ENCODE measurements at places on chromosomes 5 and 9.

- DNase-seq: peak; percentile 2
Observed at GRCh38 chr5:34045023-34045422, 2.0 kb upstream of the C1QTNF3 start.

GRCh38 chr9:89879701-89880100 is 274.9 kb downstream of the GADD45G start:
- no peak for DNase-seq

DNA sequence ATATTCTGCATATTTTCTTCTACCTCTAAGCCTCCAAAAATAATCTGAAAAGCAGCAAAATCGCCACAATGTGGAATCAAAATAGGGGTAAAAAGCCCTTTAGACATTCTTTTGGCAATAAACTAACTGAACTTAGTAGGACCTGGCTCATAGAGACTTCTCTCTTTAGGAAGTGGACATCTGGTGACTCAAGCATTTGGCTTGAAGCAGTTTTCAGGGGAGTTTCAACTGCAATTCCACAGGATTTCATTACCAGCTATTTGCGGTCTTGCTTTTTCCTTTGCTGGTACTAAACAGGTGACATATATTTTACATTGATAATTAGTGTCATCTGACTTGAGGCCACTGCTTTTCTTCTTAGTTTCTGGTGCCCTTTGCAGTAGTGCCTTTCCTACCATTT is 173.2 kb upstream of the FBN2 start:
- DNase-seq: no peak

GRCh38 chr5:65866837-65867521 is 59.4 kb upstream of the ERBIN start:
- DNase-seq: no peak

GRCh38 chr9:85064811-85065371 is 395.4 kb downstream of the NTRK2 start:
- no peak for DNase-seq

- no peak for DNase-seq
Observed at GRCh38 chr5:56440871-56441740, 208.0 kb upstream of the ANKRD55 start.

- DNase-seq: no peak
Observed at GRCh38 chr9:70567511-70567910, 153.1 kb upstream of the KLF9 start.

DNA sequence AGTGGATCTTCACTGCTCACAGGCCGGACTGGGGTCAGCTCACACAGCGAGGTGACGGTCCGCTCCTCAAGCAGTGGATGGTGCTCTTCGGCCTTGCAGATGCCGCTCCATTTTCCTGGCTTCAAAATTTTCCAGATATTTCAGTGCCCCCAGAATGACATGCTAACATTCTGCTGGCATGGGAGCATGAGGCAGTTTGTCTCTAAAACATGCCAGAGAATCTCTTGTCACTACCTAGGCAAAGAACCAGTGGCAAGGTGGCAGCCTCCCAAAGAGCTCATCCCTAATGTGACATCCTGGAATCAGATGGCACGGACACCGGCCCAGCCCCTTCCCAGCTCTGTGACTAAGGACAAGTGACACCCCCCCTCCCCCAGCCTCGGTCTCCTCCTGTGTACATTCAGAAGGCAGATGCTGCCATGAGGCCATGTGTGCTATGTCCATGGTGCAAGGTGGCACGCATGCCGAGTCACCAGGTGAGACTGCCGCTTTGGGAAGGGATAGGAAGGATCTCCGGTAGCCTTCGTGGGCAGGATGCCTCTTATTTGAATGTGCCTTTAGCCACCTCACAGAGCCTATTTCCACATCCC is 2.7 kb downstream of the S1PR3 start:
- no peak for DNase-seq

- DNase-seq: no peak
Observed at GRCh38 chr9:33438926-33439680, 8.3 kb downstream of the AQP3 start.

- no peak for DNase-seq
Observed at GRCh38 chr5:135103575-135103853, 69.5 kb upstream of the PITX1 start.

- DNase-seq: no peak
Observed at GRCh38 chr9:95250462-95251221, 66.9 kb downstream of the FANCC start.

- no peak for DNase-seq
Observed at GRCh38 chr5:157729858-157730257, 1.4 kb upstream of the THG1L start.

DNA sequence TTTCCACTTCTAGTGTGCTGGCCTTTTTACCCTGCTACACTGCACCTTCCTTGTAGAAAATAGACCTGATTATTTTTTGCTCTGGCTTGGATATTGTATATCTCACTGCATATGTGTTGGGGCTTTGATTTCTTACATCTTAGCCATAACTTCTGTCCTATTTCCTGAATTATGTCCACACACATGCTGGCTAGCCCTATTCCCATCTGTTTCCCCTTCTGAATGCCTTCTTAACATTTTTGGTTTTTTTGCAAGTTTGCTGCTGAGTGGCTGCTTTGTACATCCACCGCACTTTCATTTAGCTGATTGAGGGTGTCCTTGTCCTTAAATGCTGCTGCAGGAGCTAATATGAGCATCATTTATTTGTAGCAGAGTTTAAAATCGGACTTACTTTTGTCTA is 26.9 kb downstream of the CFAP95 start:
- DNase-seq: no peak

DNA sequence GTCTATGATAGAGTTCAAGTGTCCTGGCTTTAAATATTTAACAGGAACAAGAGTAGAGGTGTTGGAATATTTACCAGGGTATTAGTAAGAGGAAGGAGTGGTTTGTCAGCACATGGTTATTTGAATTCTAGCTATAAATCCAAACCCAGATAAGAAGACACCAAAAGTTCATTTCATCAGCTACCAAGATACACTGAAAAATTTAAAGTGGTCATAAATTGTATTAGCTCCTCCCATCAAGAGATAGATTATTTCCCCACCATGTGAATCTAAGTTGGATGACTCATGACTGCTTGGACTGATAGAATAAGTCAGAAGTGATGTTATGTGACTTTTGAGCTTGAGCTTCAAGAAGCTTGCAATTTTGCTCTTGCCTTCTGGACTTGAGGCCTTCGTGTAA is 72.1 kb upstream of the GRAMD2B start:
- DNase-seq: no peak

DNA sequence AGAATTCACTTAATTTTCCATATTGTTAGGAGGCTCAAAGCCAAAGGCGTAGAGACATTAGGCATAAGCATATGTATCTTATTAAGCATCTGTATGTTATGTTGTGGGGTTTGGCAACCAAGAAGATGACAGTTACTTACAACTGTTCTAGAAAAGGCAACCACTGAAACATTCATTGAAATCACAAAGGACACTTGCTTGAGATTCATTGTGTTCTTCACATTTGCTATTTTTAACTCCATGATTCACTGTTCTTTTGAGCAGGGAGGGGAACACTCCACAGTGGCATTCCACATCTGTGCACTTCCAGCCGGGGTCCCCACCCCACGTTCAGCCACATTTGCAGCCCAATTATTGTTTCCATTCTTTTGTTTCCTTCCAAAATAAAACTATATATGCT is 107.1 kb downstream of the PALM2AKAP2 start:
- no peak for DNase-seq

GRCh38 chr9:124282442-124283227 is 24.9 kb downstream of the NEK6 start:
- DNase-seq: no peak

DNA sequence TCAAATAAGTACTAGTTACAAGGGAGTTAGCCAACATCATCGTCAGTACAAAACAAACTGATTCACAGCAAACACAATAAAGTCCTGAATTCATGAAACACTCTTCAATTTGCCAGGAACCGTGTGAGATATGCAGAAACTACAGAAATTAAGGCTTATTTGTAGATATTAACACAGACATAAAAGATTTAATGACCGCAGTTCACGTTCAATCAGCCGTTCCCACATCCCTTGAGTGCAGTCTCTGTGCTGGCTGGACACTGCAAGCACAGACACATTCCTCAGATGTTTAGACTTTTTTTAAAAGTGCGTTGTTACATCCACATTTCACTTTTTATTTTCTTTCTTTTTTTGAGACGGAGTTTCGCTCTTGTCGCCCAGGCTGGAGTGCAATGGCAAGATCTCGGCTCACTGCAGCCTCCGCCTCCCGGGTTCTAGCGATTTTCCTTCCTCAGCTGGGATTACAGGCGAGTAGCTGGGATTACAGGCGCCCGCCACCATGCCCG is 566 bp upstream of the CEP78 start:
- no peak for DNase-seq

GRCh38 chr5:112614285-112614684 is 123.4 kb upstream of the APC start:
- DNase-seq: no peak

- DNase-seq: no peak
Observed at GRCh38 chr5:142032150-142032549, 19.3 kb upstream of the GNPDA1 start.

DNA sequence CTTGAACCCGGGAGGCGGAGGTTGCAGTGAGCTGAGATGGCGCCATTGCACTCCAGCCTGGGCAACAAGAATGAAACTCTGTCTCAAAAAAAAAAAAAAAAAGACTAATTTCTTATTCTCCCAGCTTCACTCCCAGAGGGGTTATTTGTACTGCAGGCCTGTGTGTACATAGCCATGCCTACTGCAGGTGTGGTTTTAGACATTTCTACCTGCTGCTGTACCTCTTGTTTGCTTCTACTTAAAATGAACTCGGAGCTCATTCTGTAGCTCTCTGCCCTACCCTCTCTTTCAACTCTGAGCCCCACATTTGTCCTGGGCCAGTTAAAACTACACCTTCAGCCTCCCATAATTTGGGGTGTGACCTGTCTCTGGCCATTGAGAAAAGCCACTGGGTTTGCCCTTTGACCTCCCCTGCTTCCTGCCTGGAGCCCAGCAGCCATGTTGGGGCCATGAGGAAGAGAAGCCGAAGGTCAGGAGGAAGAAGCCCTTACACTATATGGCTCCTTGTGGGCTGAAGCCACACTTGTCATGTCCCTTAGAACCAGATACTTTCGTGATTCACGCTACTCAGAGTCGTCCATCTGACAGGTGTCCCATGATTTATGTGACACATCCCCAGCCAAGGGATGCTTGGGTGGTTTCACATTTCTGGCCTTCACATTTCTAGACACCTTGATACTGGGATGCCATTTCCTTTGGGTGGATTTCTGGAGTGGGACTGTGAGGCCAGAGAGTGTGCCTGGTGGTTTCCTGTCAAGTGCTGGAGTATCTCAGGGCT is 9.4 kb upstream of the CARD19 start:
- no peak for DNase-seq

DNA sequence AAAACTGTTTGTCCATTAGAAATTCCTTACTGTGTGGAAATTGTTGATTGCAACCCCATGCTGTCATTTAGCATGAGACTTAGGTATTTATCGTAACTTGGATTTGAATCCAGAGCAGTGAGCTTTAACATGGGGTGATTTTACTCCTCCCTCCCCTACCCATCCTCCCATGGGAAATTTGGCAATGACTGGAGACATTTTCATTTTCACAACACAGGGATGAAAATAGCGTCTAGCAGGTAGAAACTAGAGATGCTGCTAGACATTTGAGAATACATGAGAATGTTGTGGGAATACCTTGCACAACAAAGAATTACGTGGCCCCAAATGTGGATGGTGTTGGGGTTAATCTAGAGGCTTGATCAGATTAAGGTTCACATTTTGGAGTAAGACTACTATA is 191.3 kb upstream of the MPDZ start:
- DNase-seq: no peak

- DNase-seq: no peak
Observed at GRCh38 chr9:104997536-104997935, 69.6 kb upstream of the ABCA1 start.

- no peak for DNase-seq
Observed at GRCh38 chr9:135229701-135230385, 142.4 kb downstream of the OLFM1 start.

DNA sequence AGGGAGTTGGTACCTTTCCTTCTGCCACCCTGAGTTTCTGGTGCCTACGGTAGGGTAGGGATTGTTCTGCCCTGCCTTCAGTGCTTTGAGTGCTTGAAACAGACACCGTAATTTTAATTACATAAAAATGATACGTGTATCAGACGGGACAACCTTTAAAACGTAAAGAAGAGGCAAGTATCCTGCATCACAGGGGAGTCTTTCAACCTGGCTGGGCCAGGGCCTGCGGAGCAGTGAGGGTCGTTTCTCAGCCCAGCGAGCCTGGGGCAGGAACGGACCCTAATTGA is 483 bp upstream of the DAB2IP start:
- no peak for DNase-seq

DNA sequence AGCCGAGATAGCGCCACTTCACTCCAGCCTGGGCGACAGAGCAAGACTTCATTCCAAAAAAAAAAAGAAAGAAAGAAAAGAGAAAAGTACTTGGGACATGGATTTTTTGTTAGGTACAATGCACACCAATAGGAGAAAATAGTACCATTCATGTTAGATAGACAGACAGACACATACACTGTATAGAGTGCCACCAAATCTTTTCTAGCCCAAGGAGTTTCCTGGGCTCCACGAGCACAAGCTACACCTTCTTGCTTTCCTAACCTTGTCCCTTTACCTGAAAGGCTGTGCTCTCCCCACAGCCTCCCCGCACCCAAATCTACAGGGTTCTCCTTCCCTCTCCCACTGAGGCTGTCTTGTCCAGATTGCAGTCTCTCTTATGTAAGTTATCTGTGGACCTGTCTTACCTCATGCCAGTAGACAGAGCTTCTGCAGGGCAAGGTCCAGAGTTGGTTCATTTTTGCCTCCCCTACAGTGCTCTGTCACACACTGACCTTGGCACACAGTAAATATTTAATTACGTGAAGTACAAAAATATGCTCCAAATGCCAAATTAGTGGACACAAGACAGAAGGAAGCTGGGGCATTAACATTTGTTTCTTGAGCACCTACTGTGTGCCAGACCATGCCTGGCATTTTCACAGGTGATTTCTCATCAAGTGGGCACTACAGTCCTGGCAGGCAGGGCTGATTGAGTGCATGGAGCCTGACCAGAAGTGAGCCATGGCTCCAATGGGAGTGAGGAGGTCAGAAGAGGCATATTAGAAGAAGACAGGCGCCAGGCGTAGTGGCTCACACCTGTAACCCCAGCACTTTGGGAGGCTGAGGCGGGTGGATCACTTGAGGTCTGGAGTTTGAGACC is 5.9 kb downstream of the ALAD start:
- DNase-seq: no peak

DNA sequence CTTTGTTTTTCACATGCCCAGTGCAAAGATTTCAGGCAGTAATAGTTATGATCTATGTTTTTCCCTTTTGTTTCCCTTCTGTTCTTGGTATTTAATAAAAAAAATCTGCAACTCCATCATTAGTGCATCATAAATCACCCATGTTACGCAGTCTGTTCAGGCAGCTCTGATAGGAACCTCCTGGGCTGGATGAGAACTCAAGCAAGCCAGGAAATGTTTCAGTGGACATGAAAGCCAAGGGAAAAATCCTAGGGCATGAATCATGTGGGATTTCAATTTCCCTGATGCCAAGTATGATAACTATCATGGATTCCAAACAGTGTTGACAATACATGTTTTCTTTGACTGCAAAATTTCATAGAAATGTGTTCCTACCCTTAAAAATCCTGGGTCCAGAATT is 119.7 kb upstream of the TARS1 start:
- DNase-seq: no peak
